ENCODE measurements at places on chromosomes 12 and 14.

- no peak for DNase-seq
Measured at GRCh38 chr12:122004633-122005071, 17.0 kb upstream of the BCL7A start.

DNA sequence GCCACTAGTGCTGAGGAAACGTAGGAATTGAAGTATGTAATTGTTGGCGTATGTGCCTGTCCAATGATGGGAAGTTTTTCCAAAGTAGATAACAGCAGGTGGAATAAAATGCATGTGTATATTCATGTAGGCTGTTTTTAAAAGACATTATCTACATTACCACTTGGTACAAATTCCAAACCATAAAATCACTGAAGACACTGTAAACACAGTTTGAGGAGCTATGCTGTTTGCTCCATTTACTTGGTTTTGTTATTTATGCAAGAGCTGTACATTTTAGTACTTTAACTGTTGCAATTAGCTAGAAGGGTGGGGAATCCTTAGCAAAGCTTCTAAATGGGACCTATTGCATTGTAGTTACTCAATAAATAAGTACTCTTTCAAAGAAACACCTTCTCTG is 274.5 kb upstream of the DIO2 start:
- no peak for DNase-seq

GRCh38 chr14:101894365-101895081 is 69.8 kb upstream of the DYNC1H1 start:
- no peak for DNase-seq

DNA sequence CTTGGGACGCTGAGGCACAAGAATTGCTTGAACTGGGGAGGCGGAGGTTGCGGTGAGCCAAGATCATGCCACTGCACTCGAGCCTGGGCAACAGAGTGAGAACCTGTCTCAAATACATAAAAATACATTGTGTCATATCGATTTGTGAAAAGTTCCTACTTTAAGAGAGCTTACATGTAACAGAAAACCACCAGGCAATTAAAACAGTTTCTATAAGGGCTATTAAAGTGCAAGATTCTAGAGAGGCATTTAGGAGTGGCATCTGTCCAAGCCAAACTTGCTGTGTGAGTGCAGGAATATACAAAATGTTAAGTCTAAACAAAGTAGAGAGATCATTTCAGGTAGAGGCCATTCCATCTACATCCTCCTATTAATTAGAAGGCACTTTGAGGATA is 1.7 kb upstream of the NEK9 start:
- no peak for DNase-seq

DNA sequence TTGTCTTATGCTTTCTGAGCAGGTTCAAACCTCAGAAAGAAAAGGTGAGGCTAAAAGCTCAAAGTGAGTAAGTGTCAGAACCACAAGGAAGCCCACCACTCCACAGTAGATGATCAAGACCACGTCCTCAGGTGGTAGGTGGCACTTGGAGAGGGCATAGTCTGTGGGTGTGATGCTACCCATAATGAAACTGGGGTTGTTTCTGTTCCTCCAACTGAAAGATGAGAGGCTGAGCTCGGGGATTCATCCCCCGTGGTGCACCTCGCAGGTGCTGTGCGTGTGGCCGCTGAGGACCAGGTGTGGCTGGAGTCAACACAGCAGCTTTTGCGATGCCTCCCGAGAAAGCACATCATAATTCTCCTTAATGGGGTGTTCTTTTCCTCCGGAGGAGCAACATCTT is 285.7 kb downstream of the TTC8 start:
- DNase-seq = no peak

- DNase-seq = no peak
Measured at GRCh38 chr12:92047393-92047826, 98.2 kb downstream of the BTG1 start.

- no peak for DNase-seq
Measured at GRCh38 chr14:101833045-101833444, 71.5 kb downstream of the PPP2R5C start.

DNA sequence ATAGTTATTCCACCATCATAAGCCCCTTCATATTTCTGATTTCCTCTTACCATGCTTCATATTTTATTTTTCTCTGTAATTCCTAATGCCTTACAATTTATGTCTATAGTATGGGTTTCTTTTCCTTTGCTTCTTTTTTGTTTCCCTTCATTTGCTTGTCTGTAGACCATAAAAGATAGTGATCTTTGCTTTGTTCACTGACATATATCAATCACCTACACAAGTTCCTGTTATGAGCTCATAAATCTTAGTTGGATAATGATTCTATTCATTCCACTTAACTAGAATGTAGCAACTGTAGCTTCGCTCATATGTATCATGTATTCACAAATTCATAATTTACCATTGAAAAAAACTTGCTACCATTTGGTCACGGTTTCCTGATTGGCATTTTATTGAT is 388.8 kb upstream of the ATXN7L3B start:
- DNase-seq = no peak

- peak; percentile 11 for DNase-seq
Measured at GRCh38 chr14:84375235-84375634, 1154.7 kb upstream of the FLRT2 start.

- no peak for DNase-seq
Measured at GRCh38 chr12:11743423-11744409, 94.2 kb downstream of the ETV6 start.

GRCh38 chr14:33846100-33846824 is 104.6 kb downstream of the EGLN3 start:
- DNase-seq = no peak

DNA sequence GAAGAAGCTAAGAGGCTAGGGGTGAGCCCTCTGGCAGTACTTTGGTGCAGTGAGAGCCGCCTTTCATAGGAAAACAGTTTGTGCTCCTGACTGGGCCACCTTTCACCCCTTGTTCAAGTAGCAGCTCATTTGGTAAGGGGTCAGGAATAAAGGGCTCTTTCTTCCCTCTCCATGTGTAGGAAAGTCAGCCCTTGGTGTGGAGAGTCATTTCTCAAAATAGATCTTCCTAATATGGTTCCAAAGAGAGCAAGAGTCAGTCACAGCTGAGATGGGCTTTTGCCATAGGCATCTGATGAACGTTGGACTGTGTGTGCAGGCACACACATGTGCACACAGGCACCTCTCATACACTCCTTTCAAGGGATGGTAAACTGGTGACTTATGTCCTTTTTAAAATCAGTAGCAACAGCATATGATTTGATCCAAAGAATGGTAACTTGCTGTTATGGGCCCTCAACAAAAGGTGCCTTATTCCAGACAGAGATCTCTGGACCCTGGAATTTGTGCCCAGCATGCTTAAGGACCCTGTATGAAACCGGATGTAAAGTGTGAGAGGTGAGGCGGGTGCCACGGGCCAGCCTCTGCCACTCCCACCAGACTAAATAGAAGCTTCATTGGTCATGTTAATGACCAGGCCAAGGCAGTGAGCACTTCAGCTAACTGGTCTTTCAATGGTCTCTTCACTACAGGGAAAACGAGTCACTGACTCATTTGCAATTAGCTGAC is 16.7 kb upstream of the RIC8B start:
- no peak for DNase-seq

- DNase-seq = no peak
Measured at GRCh38 chr14:41419709-41420108, 187.0 kb upstream of the LRFN5 start.

DNA sequence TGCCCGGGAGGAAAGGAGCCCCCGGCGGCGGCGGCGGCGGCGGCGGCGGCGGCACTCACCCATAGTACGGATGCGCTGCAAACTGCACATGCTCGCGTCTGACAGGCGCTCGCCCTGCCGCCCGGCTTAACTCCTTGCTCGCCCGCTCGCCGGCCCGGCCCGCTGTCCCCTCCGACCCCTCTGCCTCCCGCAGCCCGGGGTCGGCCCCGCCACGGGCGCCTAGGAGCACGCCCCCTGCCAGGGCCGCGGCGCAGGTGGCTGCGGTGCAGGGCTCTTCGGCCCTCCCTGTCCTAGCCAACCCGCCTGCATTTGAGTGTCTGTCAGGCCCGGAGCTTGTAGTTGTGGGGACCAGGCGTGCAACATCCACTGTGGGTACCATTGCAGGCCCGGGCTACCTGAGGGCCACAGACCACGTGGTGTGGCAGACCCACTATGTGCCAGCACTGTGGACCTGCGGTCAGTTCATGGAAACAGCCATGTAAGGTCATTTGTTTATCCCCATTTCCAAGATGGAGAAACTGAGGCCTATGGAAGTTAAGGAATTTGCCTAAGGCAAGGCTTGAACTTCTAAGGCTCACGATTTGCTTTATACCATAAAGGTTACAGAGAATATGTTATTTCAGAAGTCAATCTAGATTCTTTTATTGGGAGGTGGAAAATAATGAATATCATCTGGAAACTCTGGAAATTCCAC is 17.6 kb upstream of the PLEKHH1 start:
- peak; percentile 18 for DNase-seq

GRCh38 chr14:75752907-75753594 is 92.0 kb downstream of the TTLL5 start:
- no peak for DNase-seq

- no peak for DNase-seq
Measured at GRCh38 chr14:67059596-67059995, 129.6 kb upstream of the GARIN2 start.

- peak; percentile 65 for DNase-seq
Measured at GRCh38 chr14:94423453-94424056, 29.0 kb downstream of the SERPINA11 start.

DNA sequence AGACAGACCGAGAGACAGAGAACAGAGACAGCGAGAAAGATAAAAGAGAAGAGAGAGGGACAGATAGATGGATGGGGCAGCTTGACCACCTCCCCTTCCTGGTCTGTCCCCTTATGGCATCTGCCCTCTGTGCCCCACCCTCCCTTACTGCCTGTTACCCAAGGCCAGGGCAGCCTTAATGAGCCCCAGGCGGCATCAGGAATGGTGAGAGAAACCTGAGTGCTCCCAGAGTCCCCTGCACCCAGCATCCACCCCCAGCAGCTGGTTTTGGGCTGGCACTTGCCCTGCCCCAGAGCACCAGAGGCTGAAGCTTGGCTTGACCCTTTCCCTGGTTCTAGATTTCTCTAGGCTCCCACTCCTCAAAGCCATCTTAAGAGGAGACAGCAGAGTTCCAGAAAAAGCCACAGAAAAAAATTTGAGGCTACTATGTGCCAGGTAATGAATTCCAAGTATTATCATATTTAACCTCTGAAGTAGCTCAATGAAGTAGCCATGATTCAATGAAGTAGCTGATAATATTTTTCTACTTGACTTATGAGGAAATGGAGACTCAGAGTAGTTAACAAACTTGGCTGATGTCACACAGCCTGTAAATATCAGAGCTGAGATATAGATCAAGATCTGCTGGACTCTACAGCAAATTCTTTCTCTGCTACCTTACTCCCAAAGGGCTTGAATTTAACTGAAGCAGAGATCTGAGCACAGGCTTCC is 2.0 kb upstream of the ZNF385A start:
- no peak for DNase-seq

DNA sequence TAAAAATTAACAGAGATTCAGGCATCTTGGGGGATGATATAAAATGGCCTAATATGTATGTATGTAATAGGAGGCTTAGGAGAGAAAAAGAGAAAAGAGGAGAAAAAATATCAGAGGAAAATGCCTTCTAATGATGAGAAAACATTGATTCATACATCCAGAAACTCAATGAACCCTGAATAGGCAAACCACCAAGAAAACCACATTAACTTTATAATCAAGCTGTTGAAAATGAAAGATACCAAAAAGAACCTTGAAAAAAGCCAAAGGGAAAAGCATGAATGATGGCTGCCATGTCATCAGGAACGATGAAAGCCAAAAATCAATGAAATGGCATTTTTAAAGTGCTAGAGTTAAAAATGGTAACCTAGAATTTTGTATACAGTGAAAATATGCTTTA is 180.2 kb downstream of the EPS8 start:
- no peak for DNase-seq

GRCh38 chr12:89350630-89351488 is 1.4 kb downstream of the DUSP6 start:
- DNase-seq = peak; percentile 51

GRCh38 chr12:67651132-67651695 is 2.7 kb downstream of the DYRK2 start:
- DNase-seq = peak; percentile 32

DNA sequence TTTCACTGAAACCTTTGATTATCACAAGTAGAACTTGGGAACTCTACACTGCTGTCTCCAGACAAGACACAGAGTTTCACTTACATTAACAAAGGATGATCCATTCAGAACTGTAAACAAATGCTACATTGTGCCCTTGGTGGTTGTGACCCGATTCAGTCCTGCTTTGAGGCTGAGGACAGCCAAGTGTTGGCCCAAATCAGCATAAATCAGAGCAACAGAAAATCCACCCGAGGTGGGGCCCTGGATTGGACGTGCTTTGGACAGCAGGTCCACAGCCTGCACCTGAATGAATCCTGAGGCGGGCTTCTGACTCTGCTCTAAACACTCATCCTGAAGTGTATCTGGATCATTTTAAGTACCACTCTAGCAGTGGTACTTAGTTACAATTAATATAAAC is 68.8 kb downstream of the PPP2R5C start:
- DNase-seq = no peak

- DNase-seq = peak; percentile 44
Measured at GRCh38 chr14:61403411-61403810, 82.0 kb downstream of the PRKCH start.

DNA sequence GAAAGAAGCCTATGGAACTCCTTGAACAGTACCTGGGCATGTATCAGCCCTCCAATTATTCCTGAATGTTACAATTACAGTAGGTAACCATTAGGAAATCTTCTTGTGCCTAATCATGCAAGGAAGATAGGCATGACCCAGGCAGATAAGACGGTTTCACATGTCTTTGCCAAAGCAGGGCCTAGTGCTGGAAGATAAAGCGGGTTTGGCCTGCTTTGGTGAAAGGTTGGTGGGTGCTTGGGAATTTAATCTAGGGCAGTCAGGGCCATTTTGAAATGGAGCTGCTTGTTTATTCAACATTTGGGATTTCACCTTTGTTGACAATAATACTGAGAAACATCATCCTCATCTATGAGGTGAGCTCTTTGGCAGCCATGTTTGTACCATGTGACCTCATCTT is 12.5 kb upstream of the SRSF5 start:
- DNase-seq = no peak

Measured in lung microvascular endothelial cell (primary cell).